ENCODE measurements at places on chromosomes 3 and 15.

GRCh38 chr3:66948041-66948440 lies 50.1 kb upstream of the KBTBD8 start:
- DNase-seq: no peak

GRCh38 chr3:32495609-32496008 lies 7.0 kb downstream of the CMTM6 start:
- no peak for DNase-seq

- DNase-seq: no peak
Observed at GRCh38 chr3:160005004-160005403, 16.4 kb downstream of the IL12A start.

DNA sequence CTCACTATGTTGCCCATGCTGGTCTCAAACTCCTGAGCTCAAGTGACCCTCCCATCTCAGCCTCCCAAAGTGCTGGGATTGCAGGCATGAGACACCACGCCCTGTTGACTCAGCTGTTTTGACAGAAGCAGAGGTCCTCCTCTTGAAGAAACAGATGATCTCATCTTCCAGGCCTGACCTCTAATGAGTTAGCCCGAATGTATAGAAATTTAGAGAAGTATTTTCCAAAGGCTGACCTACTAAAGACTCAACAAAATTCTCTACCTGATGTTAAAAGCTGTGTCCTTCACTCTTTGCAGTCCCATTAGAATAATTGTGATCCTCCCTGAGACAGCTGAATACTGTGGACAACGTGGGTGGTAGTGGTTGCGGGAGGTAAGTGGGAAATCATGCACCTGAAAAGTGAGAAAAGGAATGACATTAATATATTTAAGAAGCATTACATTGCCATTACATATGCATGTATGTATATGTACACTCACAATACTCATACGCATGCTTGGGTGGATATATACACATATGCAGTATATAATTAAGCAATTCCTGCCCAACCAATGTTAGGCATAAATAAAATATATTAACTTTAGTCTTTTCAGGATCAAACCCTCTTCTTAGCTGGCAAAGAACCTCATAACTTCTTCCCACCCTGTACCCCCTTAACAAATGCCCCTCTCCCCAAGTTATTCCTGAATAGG lies 204.6 kb upstream of the NR2F2 start:
- no peak for DNase-seq

DNA sequence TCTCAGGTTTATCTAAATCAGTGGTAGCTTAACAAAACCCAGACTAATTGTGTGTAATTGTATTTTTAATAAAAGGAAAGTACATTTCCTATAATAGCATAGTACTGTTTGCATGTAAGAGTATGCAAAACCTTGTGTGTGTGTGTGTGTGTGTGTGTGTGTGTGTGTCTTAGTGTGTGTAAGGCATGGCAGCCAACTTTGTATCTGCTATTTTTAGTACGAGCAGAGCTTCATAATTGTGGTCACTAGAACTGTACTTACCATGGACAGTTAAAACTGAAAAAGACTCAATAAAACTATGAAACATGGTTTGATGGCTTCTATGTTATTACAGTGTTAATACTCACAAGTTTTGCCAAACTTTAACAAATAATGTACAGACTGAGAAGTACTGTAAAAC lies 6.2 kb downstream of the P2RY1 start:
- no peak for DNase-seq

GRCh38 chr3:137737208-137737607 lies 26.9 kb upstream of the SOX14 start:
- no peak for DNase-seq

GRCh38 chr3:18012933-18013332 lies 270.5 kb upstream of the TBC1D5 start:
- no peak for DNase-seq

DNA sequence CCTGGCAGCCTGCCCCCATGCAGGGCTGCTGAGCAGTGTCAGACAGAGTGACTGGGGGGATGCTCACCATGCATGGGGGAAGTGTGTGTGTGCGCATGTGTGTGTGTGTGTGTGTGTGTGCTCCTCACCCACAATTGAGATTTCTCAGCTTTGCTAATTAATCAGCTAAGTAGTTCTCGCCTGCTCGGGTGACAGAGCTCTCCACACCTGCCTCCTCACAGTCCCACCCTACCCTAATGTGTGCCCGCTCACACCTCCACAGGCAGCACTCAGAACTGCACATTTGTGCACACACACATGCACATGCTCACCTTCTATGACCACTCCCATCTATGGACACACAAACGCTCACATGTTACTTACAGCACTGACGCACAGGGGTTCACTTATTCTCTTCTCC lies 37.3 kb downstream of the CACNA2D2 start:
- DNase-seq: no peak

GRCh38 chr3:168081171-168081771 lies 14.5 kb downstream of the GOLIM4 start:
- no peak for DNase-seq

GRCh38 chr3:20480786-20481365 lies 294.9 kb upstream of the SGO1 start:
- DNase-seq: no peak

- no peak for DNase-seq
Observed at GRCh38 chr3:4568841-4569240, 75.7 kb downstream of the ITPR1 start.

DNA sequence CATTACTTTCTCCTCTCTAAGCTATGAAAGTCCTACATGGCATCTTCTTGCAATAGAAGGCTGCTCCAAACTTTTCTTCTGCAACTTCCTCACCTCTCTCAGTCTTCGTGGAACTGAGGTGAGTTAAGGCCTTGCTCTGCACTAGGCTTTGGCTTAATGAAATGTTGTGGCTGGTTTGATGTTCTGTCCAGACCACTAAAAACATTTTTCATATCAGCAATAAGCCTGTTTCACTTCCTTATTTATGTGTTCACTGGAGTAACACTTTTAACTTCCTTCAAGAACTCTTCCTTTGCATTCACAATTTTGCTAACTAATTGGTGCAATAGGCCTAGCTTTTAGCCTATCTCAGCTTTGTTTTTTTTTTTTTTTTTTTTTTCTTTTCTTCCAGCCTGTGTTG lies 335.3 kb upstream of the NECTIN3 start:
- DNase-seq: no peak

GRCh38 chr3:62970648-62971047 lies 95.4 kb upstream of the CADPS start:
- DNase-seq: no peak

GRCh38 chr3:38375488-38376097 lies 29.0 kb downstream of the XYLB start:
- DNase-seq: no peak

GRCh38 chr3:156459434-156459833 lies 95.5 kb downstream of the SSR3 start:
- DNase-seq: no peak

GRCh38 chr15:88918738-88919137 lies 5.6 kb upstream of the MFGE8 start:
- DNase-seq: no peak

GRCh38 chr15:84817466-84818081 lies 418 bp downstream of the ALPK3 start:
- no peak for DNase-seq

- DNase-seq: no peak
Observed at GRCh38 chr3:32593903-32594525, 23.4 kb upstream of the DYNC1LI1 start.

DNA sequence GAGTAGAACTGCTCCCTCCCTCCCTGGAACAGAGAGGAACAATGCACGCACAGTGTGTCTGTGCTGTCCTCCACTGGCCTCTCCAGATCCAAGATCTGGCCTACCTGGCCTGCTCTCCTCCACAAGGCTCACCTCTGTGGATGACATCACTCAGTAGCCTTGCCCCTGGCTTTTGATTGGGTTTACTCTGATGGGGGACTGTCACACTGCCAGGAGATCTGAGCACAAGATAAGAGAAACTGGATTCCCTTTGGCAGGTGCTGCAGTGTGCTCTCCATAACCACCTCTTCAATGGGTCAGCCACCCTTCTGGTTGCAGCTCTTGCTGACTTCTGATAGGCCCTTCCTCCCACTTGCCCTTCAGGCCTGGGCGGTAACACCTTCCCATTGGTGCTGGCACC lies 22.6 kb upstream of the ANO10 start:
- DNase-seq: no peak

- no peak for DNase-seq
Observed at GRCh38 chr3:130242850-130243569, 102.5 kb upstream of the COL6A5 start.

DNA sequence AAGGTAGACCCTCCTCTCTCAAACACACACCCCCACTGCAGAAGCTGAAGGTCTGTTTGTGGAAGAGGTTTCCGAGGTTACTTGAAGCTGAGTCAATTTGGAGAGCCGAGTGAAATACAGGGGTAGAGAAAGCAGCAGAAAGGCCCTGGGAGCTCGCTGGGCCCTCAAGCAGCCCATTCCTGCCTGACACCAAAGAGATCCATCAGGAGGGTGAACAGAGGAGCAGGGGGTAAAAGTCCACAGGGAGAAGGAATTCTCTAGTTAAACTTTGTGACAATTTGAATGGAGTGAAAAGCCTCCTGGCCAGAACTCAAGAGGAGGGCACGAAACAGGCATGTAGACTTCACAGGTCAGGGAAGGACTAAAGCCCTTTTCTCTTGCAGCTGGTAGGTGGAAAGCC lies 13.6 kb upstream of the SLC27A2 start:
- no peak for DNase-seq

DNA sequence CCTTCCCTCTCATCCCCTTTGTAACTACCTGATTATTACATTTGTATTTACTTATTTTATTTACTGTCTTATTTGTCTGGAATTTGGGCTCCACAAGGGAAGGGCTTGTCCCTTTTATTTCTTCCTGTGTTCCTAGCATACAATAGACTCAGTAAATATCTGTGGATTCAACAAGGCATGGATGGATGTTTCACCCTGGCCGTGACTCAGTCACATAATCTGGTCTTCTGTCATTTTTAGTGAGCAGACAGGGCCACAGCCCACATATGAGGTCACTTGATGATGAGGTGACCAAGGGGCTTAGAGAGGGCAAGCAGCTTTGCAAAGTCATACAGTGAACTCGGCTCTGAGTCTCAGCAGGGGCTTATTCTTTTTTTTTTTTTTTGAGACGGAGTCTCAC lies 7.8 kb upstream of the DAG1 start:
- DNase-seq: no peak

- DNase-seq: peak; percentile 19
Observed at GRCh38 chr15:24772686-24773373, 97.3 kb downstream of the NPAP1 start.

GRCh38 chr15:46278486-46279090 lies 643.8 kb downstream of the SQOR start:
- DNase-seq: no peak

DNA sequence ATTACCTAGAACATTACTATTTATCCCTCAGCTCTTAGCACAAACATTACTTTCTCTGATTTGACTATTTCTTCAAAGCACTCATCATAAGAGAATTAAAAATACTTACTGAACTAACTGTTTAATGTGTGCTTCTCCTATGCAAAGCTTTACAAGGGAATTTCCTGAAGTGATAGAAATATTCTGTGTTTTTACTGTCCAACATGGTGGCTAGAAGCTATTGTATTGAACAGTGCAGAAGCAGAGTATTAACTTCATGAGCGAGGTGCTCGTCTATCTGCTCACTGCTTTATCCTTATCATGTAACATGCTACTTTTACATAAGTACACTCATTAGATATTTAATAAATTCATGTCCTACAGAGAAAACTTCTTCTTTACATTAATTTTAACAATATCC lies 239.1 kb downstream of the ISL2 start:
- DNase-seq: no peak

DNA sequence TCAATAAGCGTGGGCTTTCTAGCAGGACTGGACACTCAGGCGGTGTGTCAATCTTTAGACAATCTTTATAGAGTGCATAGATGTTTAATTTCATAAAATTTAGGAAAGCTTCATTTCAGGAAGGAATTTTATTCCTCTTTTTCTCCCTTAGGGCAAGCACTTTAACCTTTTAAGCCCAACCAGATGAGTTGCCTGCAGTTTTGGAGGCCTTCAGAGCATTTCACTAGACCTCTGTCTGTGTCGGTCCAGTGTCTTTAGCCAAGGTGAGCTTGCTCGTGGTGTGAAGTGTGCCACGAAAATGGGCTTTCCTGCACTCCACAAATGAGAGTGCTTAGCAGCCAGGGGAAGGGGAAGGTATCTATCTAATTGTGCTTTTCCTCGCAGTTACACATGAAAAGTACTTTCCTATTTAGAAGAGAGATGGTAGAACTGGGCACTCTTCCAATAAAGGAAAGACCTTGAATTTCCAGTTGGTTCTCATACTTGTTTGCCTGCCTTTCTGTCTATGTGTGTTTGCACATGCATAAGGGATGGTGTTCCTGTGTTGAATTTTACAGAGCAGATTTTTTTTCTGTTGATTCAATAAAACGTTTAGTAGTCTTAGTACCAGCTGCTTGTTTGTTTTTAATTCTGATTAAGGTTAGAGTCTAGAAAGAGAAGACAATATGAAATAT lies 53.6 kb downstream of the FEZF2 start:
- no peak for DNase-seq

DNA sequence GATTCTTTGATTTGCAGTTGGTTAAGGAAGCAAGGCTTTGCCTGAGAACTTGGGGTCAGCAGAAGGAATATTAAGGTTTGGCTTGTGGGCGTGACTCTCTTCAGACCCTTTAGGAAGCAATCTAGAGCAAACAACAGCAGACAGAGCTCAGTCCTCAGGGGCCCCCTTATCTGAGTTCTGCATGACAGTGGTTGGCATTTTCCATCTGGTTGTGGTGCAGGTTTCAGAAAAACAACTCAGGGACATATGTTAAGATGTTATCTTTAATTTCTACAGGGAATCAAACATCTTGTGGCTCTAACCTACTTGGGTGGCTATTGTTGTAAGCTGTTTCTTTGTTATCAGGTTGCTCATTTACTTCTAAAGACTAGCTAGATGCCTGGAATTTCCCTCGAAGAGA lies 141.4 kb downstream of the VPS8 start:
- DNase-seq: no peak

All from effector memory CD4-positive, alpha-beta T cell (primary cell).